ENCODE measurements at places on chromosomes 7 and 10.
A peak's percentile ranks its signal among the peaks of the same experiment; 100 is the strongest.

- no peak for DNase-seq
Measured at GRCh38 chr7:23893176-23893941, 183.3 kb downstream of the STK31 start.

- DNase-seq, result no peak
Measured at GRCh38 chr7:11485636-11486035, 346.4 kb downstream of the THSD7A start.

DNA sequence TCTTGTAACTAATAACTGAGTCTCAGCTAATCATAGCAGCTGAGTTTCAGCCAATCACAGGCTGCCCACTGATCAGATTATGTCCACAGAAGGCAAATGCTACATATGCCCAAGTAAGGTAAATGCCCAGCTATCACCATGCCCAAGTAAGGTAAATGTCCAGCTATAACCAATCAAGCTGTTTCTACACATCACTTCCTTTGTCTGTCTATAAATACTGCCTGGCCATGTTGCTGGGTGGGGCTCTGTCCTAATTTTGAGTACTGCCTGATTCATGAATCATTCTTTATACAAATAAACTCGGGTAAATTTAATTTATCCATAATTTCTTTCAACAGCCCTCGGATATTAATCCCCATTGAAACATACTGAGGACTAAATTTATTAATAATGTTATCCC lies 312.4 kb downstream of the CACNA2D1 start:
- DNase-seq, result no peak

GRCh38 chr7:147611431-147611830 lies 979.1 kb upstream of the C7orf33 start:
- DNase-seq, result no peak

GRCh38 chr7:90842430-90842788 lies 246.3 kb downstream of the CDK14 start:
- no peak for DNase-seq

GRCh38 chr10:31413325-31413724 lies 94.3 kb downstream of the ZEB1 start:
- no peak for DNase-seq

DNA sequence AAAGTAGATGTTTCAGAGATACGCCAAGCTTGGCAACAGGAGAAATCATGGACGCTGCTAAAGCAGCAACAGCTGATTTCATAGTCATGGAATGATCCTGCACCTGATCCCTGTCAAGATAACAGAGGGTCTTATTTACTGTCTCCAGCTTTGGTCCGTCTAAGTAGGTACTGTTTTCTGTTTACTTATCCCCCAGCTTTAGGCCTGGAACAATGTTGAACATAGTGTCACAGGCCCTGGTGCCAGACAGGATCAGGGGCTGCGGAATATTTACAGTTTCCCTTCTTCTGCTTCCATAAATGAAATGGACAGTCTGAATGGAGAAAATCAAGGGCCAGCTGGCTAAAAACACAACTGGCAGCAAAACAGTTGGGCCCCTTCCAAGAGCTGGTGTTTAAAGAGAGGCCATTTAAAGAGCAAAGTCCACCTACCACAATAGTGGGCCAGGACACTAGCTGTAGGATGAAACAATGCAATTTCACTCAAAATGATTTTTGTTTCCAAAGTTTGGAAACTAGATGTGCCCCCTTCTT lies 2.9 kb downstream of the GPR37 start:
- DNase-seq, result no peak

- DNase-seq, result peak; percentile 79
Measured at GRCh38 chr7:134546955-134547354, 2.0 kb upstream of the AKR1B15 start.

GRCh38 chr10:97224483-97225435 lies 39.0 kb upstream of the SLIT1 start:
- no peak for DNase-seq

DNA sequence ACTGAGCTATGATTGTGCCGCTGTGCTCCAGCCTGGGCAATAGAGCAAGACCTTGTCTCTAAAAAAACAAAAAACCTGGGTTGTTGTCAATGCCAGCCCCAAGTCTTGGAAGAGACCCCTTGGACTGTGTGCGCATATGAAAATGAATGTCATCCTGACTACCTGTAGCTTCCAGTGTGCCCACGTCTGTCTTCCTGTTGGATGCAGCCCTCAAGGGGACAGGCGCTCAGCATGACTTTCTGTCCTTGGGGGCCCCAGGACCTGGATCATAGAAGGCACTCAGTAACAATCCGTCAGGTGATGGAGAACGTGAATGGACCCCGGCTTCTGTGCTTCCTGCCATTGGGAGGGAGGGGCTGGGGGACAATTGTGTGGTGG lies 9.0 kb downstream of the PRF1 start:
- DNase-seq, result no peak

DNA sequence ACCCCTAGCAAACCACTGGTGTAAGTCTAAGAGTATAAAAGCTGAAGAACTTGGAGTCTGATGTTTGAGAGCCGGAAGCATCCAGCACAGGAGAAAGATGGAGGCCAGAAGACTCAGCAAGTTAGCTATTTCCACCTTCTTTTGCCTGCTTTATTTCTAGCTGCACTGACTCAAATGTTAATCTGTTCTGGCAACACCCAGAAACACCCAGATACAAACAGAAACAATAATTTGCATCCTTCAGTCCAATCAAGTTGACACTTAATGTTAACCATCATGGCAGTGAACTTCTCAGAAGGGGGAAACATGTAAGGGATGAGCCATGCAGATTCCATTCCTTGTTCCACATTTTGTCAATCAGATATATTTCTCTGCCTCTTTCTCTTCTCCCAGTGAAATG lies 101.8 kb upstream of the FERD3L start:
- no peak for DNase-seq

- DNase-seq, result no peak
Measured at GRCh38 chr10:61815496-61815895, 86.0 kb upstream of the ARID5B start.

- no peak for DNase-seq
Measured at GRCh38 chr10:48996-49395, at the start of gene TUBB8. TUBB8 (minus strand) TSS chr10:49296; CDS start chr10:49238, 58 bp downstream.

DNA sequence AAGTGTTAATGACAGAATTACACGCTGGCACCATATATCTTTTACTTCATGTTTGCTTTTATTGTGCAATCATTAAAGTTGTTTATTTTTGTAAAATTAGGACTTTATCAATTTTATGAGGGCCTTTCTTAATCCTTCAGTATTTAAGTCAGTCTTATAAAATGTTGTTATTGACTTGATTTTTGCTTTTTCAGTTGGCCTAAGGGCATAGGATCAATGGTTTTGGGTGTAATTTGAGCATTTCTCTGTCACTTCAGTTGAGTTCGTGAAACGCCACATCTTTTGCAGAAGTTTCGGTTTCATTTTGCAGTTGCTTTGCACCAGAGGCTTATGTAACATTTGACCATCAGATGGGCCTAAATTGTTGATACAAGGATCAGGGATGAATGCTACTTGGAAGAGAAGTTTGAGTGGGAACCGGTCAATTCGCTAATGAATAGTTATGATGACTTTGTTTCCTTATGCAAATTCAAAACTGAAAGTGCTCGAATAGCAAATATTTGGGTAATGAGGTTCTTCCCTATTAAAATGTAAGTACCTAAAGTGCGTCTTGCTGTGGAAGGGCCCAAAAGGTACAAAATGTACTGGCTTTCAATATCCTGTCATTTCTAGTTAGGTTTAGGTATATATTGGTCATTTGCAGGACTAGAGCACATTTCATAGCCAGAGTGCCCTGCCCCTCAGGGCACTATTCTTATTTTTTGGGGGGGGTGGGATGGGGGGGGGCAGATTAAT lies 340.9 kb downstream of the LRMDA start:
- DNase-seq, result no peak

DNA sequence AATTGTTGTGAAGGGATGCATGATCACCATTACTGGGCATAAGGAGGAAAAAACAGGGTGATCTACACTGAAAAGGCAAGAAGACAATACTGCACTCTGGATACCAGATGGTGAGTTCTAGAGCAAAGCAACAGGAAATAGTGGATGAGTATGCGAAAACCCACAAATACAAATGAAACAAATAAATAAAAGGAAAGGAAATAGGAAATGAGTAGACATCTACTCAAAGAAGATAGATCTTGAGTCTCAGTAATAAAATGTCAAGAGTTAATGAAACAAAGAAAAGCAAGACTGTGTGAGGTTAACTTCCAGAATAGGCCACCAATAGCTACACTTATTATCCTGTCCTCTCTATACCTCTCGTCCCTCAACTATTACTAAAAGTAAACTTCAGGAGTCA lies 11.7 kb downstream of the ORC5 start:
- DNase-seq, result no peak

- DNase-seq, result peak; percentile 40
Measured at GRCh38 chr7:13411151-13411550, 578.3 kb downstream of the ETV1 start.

DNA sequence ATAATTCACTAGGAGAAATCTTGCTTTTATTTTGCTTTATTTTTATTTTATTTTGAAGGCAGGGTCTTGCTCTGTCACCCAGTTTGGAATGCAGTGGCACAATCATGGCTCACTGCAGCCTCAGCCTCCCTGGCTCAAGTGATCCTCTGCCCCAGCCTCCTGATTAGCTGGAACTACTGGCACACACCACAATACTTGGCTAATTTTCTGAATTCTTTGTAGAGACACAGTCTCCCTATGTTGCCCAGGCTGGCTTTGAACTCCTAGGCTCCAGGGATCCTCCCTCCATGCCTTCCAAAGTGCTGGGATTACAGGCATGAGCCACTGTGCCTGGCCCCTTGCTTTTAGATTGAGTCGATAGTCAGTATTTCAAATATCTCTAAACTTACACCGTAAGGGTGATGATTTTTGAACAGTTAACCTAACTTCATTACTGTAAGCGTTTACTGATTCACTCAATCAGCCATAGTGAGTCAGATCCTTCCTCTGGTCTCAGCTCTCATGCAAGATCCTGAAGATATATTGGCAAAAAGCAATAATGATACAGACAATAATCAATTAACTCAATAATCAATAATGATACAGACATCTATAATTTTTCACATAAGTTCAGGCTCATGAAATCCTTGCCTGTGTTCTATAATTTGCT lies 239.5 kb downstream of the KIAA1217 start:
- DNase-seq, result no peak

DNA sequence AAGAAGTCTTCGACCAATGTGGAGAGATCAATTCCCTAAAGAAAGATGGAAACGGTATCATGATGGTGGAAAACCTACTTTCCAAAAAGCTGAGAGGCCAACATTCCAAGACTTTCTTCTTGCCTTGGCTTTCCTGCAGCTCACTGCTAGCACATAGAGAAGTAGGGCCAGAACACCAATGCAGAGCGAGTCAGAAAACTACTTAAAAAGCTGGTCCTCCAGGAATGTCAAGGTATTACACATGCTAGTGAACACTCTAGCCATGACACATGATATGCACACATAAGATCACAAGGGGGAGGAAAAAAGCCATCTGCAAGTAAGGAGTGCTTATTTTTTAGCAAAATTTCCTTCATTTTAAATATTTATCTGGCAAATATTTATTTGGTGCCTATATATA lies 22.7 kb downstream of the GPAM start:
- DNase-seq, result no peak

DNA sequence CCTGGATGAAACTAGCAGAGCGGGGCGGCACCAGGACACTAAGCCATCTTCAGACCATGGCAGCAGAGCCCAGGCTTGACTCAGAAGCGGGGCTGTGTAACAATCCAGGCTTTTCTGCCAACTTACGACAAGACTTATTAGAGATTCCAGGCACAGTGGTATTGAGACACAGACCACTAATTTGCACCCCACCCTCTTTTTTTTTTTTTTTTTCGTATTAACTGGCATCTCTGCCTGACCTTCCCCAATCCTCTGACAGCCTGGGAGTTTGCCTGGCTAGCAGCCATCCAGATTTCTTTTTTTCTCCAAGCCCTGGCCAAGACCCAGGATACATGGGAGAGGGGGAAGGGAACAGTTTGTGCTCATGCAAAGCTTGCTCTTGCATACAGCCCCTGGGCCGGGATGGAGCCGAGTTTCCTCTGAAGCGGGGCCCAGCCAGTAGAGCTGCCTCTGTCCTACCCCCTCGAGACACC lies 182.4 kb downstream of the PLXNA4 start:
- DNase-seq, result peak; percentile 95

- DNase-seq, result no peak
Measured at GRCh38 chr10:71241114-71241829, 28.9 kb downstream of the UNC5B start.

GRCh38 chr7:39434012-39434411 lies 132.2 kb upstream of the YAE1 start:
- DNase-seq, result no peak

GRCh38 chr10:132152896-132153580 lies 33.7 kb upstream of the DPYSL4 start:
- DNase-seq, result no peak

DNA sequence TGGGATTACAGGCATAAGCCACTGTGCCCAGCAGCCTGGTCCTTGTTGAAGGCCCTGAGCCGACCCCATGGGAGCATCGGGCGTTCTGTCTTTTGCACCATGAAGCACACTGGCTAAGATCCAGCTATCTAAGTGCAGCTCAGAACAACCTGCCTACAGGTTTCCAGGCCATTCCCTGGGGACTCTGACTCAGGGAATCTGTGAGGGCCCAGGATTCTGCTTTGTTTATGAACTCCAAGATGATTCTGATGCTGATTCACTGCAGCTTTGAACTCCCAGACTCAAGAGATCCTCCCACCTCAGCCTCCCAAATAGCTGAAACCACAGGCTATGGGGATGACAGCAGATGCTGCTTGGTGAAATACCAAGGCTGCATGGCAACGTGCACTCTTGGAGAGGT lies 30.2 kb downstream of the NPTX2 start:
- DNase-seq, result no peak

GRCh38 chr10:92722349-92722748 lies 32.6 kb downstream of the HHEX start:
- DNase-seq, result no peak

DNA sequence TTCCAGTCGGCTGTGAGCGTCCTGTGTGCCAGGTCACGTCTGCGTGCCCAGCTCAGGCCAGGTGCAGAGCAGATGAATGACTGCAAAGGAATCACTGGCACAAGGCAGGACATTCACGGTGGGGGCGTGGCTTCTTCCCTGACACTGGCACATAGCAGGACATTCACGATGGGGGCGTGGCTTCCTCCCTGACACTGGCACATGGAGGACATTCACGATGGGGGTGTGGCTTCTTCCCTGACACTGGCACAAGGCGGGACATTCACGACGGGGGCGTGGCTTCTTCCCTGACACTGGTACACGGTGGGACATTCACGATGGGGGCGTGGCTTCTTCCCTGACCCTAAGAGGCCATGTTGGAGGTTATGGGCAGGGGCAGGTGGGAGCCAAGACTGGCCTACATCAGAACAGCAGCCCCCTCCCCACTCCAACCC lies 64.3 kb downstream of the MYL10 start:
- no peak for DNase-seq

GRCh38 chr7:107501593-107501992 lies 31.7 kb downstream of the GPR22 start:
- DNase-seq, result peak; percentile 32

Data from NCI-H1694 treated with DMSO at 0.1 percent for 48 hours (cell line).